ENCODE measurements at places on chromosomes 12 and 14. TPM values are rescaled to one million over a fixed set of nuclear protein-coding genes. Genes with fewer than 3 reads are reported as not detected.
A peak's percentile ranks its signal among the peaks of the same experiment; 100 is the strongest.

- no peak for DNase-seq
Observed at GRCh38 chr12:123026094-123026853, 45.8 kb downstream of the ARL6IP4 start.

GRCh38 chr14:49594347-49595091 is 4.2 kb upstream of the LRR1 start:
- no peak for DNase-seq

DNA sequence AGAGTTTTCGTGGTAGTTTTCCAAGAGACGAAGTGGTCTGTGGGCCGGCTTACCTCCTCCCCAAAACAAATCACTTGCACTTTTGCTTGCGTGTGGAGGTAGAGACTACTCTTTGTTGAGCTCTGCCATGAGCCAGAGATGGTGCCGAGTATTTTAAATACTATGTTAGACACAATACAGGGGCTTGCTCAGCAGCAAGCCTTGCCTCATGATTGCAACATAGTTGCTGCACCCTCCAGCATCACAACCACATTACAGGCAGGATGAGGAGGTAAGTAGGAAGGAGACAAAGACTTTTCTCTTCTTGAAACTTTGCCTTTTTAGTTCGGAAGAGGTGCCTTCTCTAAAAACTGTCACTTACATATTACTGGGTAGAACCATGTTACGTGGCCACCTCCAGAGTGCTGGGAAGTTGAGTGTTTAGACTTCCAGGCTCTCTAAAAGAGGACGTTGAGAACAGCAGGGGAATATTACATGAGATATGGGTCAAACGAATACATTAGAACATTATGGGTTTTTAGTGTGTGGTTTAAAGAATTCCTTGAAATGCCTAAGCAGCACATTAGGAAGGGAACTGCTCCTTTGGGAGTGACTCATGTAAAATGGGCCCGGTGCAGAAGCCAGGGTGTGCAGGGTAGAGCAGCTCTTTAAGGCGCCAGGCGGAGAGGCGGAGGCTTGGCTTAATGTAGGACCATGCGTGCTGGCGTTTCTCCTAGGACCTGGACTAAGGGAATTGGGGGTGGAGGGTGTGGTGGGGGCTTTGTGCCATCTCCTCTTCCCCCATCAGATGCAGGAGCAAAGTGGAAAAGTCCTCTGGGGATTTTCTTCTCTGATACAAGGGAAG is 110.6 kb upstream of the PRMT8 start:
- DNase-seq = peak; percentile 35

GRCh38 chr12:51335931-51336330 is 10.5 kb downstream of the CELA1 start:
- DNase-seq = no peak

DNA sequence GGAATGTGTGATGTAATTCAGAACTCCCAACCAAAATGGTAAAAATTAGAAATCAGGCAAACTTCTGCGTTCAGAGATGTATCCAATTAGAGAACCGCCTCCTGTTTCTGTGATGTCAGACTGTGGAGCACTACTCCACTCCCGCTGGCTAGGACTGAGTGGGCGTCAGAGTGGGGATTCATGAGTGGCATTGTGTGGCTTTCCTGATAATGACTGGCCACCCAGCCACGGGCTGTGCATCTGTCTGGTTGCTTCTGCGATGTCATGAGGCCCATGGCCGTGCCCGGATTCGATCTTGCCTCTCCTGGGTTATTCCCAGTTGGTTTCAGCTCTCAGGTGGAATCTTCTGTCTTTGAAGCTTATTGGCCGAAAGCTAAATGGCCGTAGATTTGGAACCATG is 87.1 kb upstream of the KCNA1 start:
- no peak for DNase-seq

DNA sequence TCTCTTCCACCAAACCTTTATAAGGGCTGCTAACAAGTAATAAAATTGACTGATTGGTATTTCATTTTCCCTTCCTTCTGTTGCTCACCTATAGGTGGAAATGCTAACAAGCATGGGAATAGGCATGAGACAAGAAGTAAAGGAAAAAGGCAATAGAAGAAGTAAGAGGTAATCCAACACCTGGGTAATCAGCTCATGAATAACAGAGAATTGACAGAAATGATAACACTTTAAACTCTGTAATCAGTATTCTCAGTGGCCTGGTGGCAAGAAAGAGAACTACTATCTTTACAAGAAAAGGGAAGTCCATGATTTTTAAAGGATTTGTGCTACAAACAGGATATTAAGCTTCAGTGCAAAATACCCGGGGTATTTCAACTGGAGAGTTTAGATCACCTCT is 737.8 kb downstream of the RERGL start:
- no peak for DNase-seq

DNA sequence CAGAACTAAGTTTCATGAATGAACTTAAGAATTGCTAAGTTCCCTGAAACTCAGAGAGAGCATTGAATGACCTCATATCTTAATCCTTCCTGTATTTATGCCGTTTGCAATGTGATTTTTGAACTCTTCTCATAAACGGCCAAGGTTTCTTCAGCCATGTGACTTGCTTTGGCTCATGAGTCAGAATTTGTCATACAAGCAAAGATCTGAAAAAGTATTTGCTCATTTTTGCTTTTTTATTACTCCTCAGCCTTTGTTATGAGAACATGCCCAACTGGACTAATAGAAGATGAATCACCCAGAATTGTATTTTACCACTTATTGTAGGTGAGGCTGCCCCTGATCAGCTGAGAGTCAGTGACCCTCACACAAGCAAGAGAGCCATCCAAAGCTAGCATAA is 693.8 kb downstream of the BCL11B start:
- no peak for DNase-seq

DNA sequence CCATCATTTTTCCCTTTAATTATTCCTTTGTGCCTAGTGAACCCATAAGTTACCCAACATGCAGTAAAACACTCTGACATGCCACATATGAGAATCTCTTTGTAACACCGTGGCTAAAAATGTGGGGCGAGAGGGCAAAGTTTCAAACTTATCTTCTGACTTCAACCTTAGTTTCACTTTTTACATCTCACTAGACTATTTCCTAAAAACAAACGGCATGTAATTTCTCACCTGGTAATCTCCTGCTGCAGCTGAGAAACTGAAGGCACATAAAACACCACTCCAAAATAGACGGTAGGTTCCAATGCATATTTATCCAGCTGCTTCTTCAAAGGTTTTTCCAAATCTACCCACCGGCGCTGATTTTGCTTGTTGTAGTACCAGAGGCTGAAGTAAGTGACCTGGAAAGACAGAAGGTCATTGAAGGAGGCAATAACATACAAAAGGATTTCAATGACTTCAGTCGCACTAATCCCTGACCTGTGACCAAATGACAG is 37.9 kb downstream of the PTPN21 start:
- DNase-seq = no peak

- DNase-seq = peak; percentile 86
Observed at GRCh38 chr12:56634242-56634836, 4.2 kb upstream of the BAZ2A start.

DNA sequence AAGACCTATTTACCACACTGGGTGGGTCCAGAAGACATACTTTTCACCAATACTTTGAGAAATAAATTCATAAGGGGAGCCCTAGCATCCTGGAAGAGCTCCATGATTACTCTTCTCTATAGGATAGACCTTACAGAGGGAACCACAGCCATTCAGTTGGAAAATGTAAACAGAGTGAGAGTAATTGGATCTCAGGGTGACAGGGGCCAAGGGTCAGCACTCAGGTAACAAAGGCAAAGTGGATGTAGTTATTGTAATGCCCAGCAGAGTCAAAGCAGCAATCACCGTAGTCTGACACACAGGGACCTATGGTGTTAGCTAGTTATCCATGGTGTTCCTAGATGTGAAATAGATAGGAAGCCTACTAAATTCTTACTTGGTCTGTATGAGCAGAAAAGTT is 10.8 kb upstream of the GTF2A1 start:
- DNase-seq = no peak

DNA sequence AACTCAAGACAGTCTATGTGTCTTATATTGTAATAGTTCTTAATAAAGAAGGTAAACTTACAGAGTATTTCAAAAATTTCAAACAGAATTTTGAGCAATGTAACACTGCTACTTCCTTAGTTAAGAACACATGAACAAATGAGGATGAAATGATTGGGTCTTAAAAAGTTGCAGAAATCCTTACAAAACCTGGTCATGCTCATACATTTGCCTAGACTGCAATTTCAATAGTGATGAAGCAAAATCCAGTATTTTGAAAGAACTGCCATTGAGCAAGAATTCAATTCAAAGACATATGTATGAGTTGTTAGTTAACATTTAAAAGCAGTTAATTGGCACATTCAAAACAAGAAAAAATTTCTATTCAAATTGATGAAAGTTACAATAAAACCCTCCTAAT is 17.8 kb upstream of the HIF1A start:
- DNase-seq = no peak

GRCh38 chr14:61489512-61489911 is 168.1 kb downstream of the PRKCH start:
- DNase-seq = no peak

- no peak for DNase-seq
Observed at GRCh38 chr14:64811676-64812075, 68.0 kb downstream of the SPTB start.

DNA sequence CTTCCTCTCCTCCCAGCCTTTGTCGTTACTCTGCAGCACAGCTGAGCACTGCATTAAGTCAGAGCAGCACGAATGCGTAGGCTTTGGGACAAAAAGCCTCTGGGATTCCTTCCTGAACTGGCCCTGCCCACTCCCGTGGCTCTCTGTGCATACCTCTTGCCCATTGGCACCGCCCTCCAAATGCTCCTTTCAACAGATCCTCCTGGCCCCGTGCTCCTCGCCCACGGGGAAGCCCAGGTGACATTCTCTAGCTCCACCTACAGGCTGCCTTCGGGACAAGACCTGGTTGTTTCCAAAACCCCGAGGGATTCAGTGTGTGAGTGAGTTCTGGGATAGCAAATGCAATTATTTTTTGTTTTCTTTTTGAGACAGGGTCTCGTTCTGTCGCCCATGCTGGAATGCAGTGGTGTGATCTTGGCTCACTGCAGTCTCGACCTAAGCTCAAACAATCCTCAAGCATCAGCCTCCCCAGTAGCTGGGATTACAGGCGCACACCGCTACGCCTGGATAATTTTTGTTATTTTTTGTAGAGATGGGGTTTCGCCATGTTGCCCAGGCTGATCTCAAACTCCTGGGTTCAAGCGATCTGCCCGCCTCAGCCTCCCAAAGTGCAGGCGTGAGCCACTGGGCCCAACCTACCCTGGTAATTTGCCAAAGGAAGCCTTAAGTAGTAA is 17.9 kb upstream of the TDRD9 start:
- peak; percentile 85 for DNase-seq

DNA sequence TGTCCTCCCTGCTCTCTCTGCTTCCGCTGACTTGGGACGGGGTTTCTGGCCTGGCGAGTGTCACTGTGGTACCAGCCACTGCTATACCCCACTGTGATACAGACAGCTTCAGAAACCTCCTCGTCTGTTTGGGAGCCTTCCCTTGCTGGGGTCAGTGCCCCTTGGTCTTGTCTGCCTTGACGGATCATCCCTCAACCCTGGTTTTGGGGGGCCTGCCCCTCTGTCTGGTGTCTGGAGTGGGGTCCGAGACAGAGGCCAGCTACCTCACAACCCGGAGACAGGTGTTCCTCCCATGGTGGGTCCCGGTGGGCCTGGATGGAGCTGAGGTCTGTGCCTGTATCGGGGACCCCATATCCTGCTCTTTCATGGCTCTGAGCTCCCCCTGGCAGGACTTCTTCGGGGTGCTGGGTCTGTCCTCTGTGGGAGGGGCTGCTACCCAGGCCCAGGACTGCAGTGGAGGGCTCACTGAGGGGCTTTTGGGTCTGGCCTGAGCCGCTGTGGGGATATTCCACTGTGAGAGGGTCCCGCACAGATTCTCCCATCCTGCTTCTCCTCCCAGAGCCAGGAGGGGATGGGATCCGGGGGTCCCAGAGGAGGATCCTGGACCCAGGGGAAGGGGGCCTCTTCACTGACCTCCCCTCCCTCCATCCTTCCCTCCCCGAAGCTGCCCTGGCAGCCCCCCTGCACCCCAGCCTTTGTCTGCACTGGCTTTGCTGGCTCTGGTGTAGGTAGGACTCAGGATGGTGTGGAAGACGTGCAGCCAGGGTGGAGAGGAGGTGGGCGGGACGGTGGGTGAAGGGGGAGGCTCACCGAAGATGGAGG is 365.5 kb downstream of the TMEM121 start:
- DNase-seq = no peak

DNA sequence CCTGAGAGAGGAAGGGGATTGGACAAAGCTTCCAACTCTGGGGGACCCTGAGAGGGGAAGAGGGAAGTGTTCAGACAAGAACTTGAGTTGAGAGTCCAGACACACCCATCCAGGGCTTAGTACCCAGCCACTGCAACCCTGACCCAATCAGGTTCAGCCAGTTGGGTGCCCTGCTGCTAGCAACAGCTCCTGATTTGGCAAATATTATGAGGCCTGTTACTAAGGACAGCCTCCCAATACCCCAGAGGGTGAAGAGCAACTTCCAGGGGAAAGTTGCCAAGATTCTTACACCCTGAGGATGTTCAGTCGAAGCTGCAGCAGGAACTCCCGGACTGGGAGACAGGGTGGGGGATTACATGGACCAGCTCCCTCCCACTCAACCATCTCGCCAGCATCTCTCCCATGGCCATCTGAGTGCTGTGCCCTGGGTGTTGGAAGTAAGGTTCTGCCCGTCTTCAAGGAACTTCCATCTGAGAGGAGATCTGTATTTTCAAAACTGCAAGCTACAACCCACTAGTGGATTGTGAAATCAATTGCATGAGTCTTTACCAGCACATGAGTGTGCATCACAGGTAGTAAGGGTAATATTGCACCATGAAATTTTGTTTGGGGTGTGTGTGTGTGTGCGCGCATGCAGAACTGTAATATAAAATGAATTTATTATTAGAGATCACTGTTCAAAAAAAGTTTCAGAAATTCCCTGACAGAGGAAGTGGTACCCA is 11.5 kb upstream of the KRT78 start:
- DNase-seq = no peak

- DNase-seq = peak; percentile 55
Observed at GRCh38 chr14:101194373-101195308, 291.1 kb upstream of the RTL1 start.

GRCh38 chr14:84029720-84030119 is 1500.2 kb upstream of the FLRT2 start:
- DNase-seq = no peak

GRCh38 chr14:69688299-69688649 is 76.9 kb downstream of the SUSD6 start:
- DNase-seq = no peak

DNA sequence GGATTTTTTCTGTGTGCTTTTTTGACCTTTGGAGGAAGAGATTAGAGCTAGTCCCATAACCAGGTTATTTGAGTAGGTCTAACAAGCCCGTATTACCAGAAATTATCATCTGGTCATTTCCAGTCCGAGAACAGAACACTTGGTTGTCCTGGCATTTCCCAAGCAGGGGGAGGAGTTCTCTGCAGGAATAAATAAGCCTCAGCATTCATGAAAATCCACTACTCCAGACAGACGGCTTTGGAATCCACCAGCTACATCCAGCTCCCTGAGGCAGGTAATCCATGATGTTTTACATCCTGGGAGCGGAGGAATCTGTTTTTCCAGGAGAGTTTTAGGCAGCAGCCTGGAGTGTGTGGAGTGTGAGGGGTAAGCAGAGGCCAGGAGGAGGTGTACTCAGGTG is at the start of gene SERPINA3:
TSS of gene SERPINA3 (plus strand) at position 218 of the 400 bp plus-strand sequence. CDS start 2,051 bp downstream, outside the sequence.
- no peak for DNase-seq

GRCh38 chr14:83611906-83612390 is 1918.0 kb upstream of the FLRT2 start:
- no peak for DNase-seq

The FERMT2 gene
- total RNA-seq = 120 TPM

The C12orf56 gene
- 1.1 TPM for total RNA-seq

The WSCD2 gene
- 2.2 TPM for total RNA-seq

The MIP gene
- not detected for total RNA-seq

The KIF5A gene
- total RNA-seq = 22.8 TPM

The MLEC gene
- 266 TPM for total RNA-seq

The RAB35 gene
- total RNA-seq = 39.0 TPM

The AP1G2 gene
- total RNA-seq = 70.9 TPM

The RAB21 gene
- total RNA-seq = 44.1 TPM

The PCED1B gene
- 4.9 TPM for total RNA-seq

All from H1 (cell line).